ENCODE measurements at places on chromosomes 3 and 15. TPM values are rescaled to one million over a fixed set of nuclear protein-coding genes. Genes with fewer than 3 reads are reported as not detected.

- H3K36me3 ChIP-seq: peaks cover 18% of the 10 kb centered on the region
- peaks cover 50% of the 10 kb centered on the region for H3K4me1 ChIP-seq
- H3K27me3 ChIP-seq: no peaks in the 10 kb centered on the region
- peak; percentile 98 for DNase-seq
Observed at GRCh38 chr3:9916734-9917680, at the start of gene IL17RC. TSS of gene IL17RC (plus strand) at chr3:9917098. CDS start at chr3:9917316, 218 bp downstream.

MYRIP gene
- 3.3 TPM for total RNA-seq

COX5A gene
- total RNA-seq: 58.6 TPM

GRCh38 chr3:179760944-179761343, 108.1 kb downstream of the USP13 start:
- no peak overlapping the region for H3K27ac ChIP-seq
- no peak overlapping the region for H3K4me3 ChIP-seq
- no peaks in the 10 kb centered on the region for H3K27me3 ChIP-seq
- no peaks in the 10 kb centered on the region for H3K4me1 ChIP-seq
- peaks cover 77% of the 10 kb centered on the region for H3K36me3 ChIP-seq

- H3K4me1 ChIP-seq: no peaks in the 10 kb centered on the region
- no peak overlapping the region for H3K4me3 ChIP-seq
- no peaks in the 10 kb centered on the region for H3K27me3 ChIP-seq
- DNase-seq: no peak
Observed at GRCh38 chr15:60237446-60237845, 160.3 kb downstream of the ANXA2 start.

GRCh38 chr3:175489406-175489805, 630.3 kb downstream of the NAALADL2 start:
- no peak for DNase-seq
- no peak overlapping the region for H3K4me3 ChIP-seq
- no peaks in the 10 kb centered on the region for H3K4me1 ChIP-seq
- no peaks in the 10 kb centered on the region for H3K36me3 ChIP-seq
- H3K27me3 ChIP-seq: no peaks in the 10 kb centered on the region
- no peak overlapping the region for H3K27ac ChIP-seq

SLC27A2 gene
- total RNA-seq: not detected

XIRP1 gene
- not detected for total RNA-seq

DNA sequence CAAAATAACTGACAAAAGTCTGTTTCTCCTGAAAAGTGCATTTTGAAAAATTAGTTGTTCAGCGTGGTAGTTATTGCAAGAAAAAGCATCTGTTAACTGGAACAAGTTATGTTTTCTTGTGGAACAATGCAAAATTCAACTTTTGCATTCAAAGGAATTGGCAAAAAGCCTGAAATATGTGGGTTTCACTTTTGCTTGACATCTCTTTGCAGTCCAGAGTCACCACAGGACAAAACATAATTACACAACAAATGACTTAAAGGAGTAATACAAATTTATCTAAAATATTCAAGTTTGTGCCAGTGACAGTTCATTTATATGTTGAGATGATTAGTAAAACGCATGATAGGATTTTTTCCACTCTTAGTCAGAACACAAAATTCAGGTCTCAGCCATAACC, 96.3 kb upstream of the P2RY1 start:
- H3K36me3 ChIP-seq: no peaks in the 10 kb centered on the region
- H3K27ac ChIP-seq: no peak overlapping the region
- DNase-seq: no peak
- no peaks in the 10 kb centered on the region for H3K4me1 ChIP-seq

ARPIN gene
- 19.9 TPM for total RNA-seq

DNA sequence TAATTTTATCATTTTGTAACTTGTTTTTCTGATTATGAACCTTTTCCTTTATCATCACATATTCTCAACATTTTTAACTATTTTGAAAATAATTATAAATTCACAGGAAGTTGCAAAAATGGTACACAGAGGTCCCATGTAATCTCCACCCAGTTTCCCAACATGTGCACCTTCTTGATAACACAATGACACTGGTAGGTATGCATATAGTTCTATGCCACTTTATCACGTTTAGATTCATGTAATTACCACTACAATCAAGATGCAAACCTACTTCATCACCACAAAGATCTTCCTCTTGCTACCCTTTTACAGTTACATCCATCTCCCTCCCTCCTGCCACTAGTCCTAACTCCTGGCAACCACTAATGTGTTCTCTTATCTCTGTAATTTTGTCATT, 413.9 kb downstream of the SHQ1 start:
- no peak overlapping the region for H3K27ac ChIP-seq
- DNase-seq: no peak
- H3K27me3 ChIP-seq: no peaks in the 10 kb centered on the region
- H3K4me1 ChIP-seq: peaks cover 12% of the 10 kb centered on the region

GRCh38 chr3:99878005-99878404, 60.3 kb downstream of the CMSS1 start:
- H3K27ac ChIP-seq: peak overlapping the region; percentile 95
- H3K4me1 ChIP-seq: peaks cover 22% of the 10 kb centered on the region
- no peak overlapping the region for H3K4me3 ChIP-seq

DNA sequence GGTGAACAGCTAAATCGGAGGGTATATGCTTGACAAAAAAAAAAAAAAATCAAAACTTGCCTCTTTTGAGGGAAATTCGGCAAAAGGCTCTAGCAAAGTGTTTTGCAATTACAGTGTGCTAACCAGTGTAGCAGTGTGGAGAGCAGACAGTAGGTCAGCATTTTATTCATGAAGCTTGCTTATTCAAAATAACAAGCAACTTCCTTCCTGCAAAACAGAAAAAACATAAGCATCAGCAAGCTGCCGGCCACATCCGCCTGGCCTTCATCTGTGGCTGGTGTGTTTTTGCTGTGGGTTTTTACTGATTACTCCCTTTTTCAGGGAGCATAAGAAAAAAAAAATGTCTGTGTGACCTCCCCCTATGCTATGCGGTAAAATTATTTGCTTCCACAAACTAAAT, 434.1 kb downstream of the OCA2 start:
- H3K4me3 ChIP-seq: no peak overlapping the region
- H3K4me1 ChIP-seq: no peaks in the 10 kb centered on the region
- no peaks in the 10 kb centered on the region for H3K36me3 ChIP-seq

DNA sequence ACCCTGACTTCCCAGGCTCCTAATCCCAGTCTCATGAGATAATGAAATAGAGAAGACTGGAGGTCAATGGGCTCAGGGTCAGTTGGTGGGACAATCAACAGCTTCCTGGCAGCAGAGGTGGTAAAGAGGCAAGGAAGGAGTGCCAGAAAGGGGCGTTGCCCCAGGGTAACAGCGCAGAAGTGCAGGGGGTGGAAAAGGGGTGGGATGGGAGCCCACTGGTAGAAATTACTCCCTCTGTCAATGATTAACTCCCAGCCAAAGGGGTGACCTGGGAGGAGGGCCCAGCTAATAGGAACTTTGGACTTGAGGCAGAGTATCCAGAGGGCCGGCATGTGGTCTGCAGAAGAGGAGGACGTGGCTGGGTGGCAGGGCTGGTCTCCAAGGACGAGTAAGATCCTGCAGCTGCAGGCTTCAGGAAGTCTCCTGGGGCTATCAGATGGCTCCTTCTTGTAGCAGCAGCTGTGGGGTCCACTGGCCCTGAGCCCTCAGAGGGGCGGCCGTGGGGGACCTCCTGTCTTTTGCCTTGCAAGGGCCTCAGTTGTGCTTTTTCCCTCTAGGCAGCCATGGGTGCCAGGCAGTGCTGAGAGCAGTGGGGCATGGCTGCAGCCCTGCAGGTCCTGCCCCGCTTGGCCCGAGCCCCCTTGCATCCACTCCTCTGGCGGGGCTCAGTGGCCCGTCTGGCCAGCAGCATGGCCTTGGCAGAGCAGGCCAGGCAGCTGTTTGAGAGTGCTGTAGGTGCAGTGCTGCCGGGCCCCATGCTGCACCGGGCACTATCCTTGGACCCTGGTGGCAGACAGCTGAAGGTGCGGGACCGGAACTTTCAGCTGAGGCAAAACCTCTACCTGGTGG, 2.3 kb downstream of the GLYCTK start:
- H3K4me3 ChIP-seq: no peak overlapping the region
- no peak for DNase-seq
- peaks cover 44% of the 10 kb centered on the region for H3K36me3 ChIP-seq
- no peaks in the 10 kb centered on the region for H3K27me3 ChIP-seq
- H3K27ac ChIP-seq: no peak overlapping the region

DNA sequence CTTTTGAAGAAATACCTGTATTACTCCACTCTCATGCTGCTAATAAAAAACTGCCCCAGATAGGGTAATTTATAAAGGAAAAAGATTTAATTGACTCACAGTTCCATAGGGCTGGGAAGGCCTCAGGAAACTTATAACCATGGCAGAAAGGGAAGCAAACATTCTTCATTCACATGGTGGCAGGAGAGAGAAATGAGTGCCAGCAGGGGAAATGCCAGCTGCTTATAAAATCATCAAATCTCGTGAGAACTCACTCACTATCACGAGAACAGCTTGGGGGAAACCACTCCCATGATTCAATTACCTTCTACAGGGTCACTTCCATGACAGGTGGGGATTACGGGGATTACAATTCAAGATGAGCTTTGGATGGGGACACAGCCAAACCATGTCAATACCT, 18.7 kb downstream of the MFSD1 start:
- H3K27me3 ChIP-seq: no peaks in the 10 kb centered on the region
- H3K36me3 ChIP-seq: peaks cover 78% of the 10 kb centered on the region
- no peak overlapping the region for H3K4me3 ChIP-seq
- H3K4me1 ChIP-seq: no peaks in the 10 kb centered on the region
- DNase-seq: no peak
- H3K27ac ChIP-seq: no peak overlapping the region

DNA sequence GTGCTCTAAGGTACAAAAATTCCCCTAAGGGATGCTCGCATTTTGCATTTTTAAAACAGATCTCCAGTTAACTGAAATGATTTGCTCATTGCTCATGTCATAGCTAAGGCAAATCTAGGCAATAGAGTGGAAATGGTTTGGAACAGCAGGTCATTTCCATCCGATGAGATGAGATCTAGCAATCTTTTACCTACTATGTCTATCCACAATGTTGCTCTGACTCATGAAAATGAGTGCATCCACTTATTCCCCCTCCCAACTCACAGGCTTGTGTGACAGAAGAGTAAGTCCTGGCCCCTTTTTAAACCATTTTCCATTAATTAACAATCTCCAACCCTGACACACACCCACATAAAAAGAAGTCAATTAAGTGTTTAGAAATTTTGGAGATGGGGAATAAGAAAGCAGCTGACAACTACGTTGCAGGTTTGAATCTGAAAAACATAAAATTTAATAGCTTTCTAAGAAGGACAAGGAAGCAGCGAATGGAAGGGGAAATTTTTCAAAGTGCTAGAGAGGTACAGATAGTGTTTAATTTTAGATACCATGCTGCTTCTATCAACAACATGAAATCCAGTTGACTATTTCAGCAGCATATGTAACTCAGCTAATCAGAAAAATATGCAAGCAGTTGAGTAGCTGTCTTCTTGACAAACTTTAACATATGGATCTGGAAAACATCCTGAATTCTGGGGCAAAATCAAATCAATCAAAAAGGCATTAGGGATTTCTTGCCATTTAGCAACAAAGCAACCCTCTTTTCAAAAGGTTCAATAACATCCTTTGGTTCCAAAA, 112.0 kb downstream of the TMCO5A start:
- no peaks in the 10 kb centered on the region for H3K27me3 ChIP-seq
- no peak overlapping the region for H3K4me3 ChIP-seq
- H3K4me1 ChIP-seq: no peaks in the 10 kb centered on the region
- no peaks in the 10 kb centered on the region for H3K36me3 ChIP-seq
- no peak overlapping the region for H3K27ac ChIP-seq

DNA sequence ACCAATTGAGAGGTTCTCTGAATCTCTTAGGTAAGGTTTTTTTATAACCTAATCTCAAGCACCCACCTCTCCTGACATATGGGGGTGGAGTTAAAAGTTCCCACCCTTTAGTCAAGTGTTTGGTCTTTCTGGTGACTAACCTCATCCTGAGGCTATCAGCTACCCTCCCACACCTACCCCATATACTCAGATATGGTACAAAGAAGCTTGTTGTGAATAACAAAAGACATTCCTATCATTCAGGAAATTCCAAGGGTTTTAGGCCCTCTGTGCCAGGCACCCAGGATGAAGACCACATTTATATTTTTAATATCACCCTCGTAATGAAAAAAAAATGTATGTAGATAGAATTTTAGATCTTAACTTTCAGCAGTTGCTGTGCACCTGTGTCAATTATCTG, 9.0 kb downstream of the CHMP2B start:
- H3K4me3 ChIP-seq: no peak overlapping the region
- H3K36me3 ChIP-seq: no peaks in the 10 kb centered on the region
- DNase-seq: no peak
- no peaks in the 10 kb centered on the region for H3K27me3 ChIP-seq
- no peak overlapping the region for H3K27ac ChIP-seq

DNA sequence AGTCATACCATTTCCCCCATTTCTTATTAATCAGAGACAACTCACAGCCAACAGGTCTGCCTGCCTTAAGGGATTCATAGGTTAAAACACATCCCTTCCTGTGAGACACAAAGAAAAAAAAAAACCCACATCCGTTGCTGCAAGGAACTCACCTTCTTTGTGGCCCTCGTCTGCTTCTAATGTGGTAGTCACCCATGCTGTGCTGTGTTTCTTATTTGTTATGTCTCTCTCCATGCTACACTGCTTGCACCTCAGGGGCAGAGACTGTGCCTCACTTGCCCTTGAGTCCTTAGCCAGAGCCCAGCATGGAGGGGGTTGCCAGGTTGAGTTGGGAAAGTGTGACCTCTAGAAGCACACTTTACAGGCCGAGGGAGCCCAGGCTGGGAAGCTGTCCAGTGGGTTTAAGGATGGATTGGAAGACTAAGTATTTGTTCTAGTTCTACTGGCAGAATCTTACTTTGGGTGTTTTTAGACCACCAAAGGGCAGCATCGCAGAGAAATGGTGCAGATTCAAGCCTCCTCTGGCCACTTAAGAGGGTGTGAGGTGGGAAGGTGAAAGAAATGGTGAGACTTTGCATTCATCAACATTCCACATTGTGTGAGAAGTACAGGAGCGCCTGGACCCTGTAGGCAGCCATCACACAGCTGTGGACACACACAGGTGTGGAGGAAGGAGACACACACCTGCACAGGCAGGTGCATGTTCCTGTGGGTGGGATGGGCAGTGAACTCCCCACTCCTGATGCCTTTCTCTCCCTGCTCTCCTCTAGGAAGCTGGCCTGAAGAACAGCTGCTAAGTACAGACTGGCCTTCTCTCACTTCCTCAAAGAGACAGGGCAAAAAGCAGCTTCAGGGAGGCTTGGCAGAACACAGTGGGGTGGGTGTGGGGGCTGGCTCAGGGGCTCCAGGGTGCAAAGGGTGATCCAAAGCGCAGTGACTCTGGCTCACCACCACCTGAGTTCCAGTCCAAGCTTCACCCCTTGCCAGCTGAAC, 48.8 kb downstream of the GLB1 start:
- peaks cover 73% of the 10 kb centered on the region for H3K36me3 ChIP-seq
- H3K27ac ChIP-seq: no peak overlapping the region
- H3K4me3 ChIP-seq: no peak overlapping the region
- no peak for DNase-seq

LRRIQ4 gene
- total RNA-seq: not detected
